Stimulated activated CD4-positive, alpha-beta T cell treated with anti-CD3 and anti-CD28 coated beads, Interleukin-4, amount 100 ng/mL, for 1 hour (primary cell): ENCODE measurements at places on chromosomes 6 and 20.

DNA sequence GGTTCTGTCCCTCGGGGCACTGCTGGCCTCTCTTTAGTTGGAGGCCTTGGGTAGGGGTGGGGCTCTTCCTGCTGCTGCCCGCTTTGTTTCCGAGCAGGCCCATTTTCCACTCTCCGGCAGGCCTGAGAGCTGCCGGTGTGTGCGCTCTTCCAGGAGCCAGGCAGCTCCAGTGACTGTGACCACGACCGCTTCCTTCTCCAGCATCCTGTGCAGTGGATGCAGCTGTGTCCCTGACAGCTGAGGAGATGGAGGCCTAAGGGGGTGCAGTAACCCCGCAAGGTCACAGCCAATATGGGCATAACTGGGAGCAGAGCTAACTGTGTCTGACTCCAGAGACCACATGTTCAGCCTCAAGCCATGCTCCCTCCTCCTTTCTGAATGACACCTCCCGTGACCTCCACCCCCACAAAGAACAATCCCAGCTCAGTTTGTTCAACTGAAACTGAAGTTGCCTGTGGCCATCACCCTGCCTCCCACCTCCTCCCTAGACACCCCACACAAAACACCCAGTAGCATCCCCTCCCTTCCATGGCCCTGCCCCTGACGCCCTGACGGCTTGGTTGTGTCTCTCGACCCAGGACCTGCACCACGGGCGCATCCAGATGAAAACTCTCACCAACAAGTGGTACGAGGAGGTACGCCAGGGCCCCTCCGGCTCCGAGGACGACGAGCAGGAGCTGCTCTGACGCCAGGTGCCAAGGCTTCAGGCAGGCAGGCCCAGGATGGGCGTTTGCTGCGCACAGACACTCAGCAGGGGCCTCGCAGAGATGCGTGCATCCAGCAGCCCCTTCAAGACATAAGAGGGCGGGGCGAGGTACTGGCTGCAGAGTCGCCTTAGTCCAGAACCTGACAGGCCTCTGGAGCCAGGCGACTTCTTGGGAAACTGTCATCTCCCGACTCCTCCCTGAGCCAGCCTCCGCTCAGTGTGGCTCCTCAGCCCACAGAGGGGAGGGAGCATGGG, 27.8 kb downstream of the SPATA2 start:
- no peak for DNase-seq

GRCh38 chr20:10167594-10167993, 51.0 kb upstream of the SNAP25 start:
- DNase-seq = no peak

DNA sequence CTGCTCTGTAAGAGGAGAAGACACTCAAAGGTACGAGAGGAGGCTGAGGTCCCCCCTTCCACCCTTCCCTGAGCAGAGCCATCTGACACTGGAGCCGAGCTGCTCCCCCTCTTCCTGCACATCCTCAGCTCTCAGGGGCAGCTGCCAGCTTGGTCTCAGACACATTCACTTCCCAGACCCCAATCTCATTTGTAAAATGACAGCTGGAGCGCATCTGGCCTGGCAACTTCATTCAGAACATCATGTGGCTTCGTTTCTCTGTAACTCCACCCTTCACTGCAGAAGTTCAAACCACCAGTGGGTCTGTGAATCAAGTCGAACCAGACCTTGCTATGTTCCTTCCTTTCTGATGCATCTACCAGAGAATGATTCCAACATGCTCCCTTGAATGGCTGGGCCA, 145.6 kb upstream of the CDH4 start:
- DNase-seq = no peak

GRCh38 chr6:79810185-79810705, 137.1 kb downstream of the ELOVL4 start:
- no peak for DNase-seq
